LHCN-M2 (cell line): ENCODE measurements at places on chromosomes 4 and X.

DNA sequence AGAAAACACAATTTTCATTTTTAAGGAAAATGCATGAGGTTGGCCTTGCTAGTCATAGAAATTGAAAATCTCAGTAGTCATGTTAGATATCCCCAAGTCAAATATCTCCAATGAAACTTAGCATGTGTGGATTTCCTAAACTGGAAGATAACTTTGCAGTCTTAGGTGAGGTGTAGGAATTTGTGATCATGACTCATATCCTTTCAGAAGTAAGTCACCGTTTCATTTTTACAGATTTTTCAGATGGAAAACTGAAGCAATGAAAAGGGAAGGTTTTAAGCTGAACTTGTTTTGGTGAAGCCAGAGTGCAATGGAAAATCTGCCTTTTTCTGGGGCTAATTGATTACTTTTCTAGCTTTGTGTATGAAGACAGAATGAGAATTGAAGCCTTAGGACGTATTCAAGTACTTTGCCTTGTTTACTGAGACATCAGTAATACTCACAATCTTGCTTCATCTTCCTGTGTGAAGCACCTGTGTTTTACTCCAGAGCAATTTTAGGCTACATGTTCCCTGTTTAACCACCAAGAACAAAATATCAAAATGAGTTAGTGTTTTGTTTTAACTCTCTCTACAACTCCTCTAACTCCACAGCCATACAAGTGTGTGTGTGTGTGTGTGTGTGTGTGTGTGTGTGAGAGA lies 1662.8 kb upstream of the ADGRL3 start:
- DNase-seq = no peak

- DNase-seq = peak; percentile 35
Measured at GRCh38 chr4:159016593-159017024, 86.3 kb upstream of the RAPGEF2 start.

- no peak for DNase-seq
Measured at GRCh38 chr4:183905593-183906488, 734 bp downstream of the STOX2 start.

- peak; percentile 32 for DNase-seq
Measured at GRCh38 chrX:39065051-39065871, 264.0 kb downstream of the MID1IP1 start.

- no peak for DNase-seq
Measured at GRCh38 chrX:106903291-106903824, at the start of gene RIPPLY1. RIPPLY1 (minus strand) TSS chrX:106903341; CDS start chrX:106903287, 54 bp downstream.

GRCh38 chrX:11629593-11630211 lies 36.0 kb downstream of the ARHGAP6 start:
- DNase-seq = peak; percentile 58

DNA sequence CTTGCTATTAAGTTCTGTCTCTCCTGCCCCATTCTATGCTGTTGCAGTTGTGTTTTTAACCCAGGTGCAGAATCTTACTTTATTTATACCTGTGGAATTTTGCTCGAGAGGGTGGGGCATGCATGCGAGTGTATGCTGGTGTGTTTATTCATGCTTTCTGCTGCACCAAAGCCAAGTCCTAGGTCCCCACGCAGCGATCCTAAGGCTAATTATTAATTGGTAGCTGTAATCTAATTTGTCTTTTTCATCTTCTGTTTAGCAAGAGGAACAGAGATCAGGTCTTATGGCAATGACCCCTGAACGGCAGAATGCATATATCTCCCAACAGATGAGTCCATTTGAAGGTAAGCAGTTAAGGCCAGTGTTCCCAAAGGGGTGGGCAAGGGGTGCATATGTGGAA lies 58.7 kb upstream of the MTM1 start:
- DNase-seq = no peak

- no peak for DNase-seq
Measured at GRCh38 chr4:183053681-183054080, 45.4 kb upstream of the WWC2 start.

DNA sequence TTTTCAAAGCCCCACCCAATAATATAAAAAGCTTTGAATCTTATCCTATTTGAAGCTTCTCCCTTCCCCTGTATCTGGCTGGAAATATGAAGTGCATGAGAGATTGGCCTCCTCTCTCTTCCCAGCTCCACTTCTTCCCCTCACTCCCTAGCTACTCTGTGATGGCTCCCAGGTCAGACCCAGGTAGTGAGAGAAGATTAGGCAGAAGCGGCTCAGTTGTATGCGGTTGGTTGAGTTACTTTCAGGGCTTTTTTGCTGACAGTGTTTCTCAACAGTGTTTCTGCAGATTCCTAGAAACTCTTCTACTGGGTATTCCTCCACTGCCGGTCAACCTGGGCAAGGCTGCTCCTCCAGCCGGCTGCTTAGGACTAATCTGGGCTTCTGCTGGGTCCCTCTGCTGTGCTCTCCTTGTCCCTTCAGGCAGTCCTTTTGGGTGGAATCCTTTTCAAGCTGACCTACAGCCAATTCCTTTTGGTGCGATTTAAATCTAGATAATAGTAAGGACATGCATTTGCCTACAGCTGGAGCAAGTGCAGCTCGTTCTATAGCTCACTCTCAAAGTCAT lies 87.4 kb upstream of the SLC7A11 start:
- no peak for DNase-seq

GRCh38 chr4:113687067-113687718 lies 74.3 kb downstream of the CAMK2D start:
- DNase-seq = peak; percentile 57

- DNase-seq = no peak
Measured at GRCh38 chrX:39421006-39421405, 619.7 kb downstream of the MID1IP1 start.

GRCh38 chr4:186201535-186202230 lies 10.3 kb downstream of the CYP4V2 start:
- peak; percentile 9 for DNase-seq
